ENCODE measurements at places on chromosomes 11 and 22. TPM values are rescaled to one million over a fixed set of nuclear protein-coding genes. Genes with fewer than 3 reads are reported as not detected.

NECTIN1 gene
- total RNA-seq = 6.8 TPM

ACRV1 gene
- total RNA-seq = not detected

CCDC81 gene
- total RNA-seq = 2.7 TPM

APOL3 gene
- total RNA-seq = 11.6 TPM

AP1B1 gene
- 95.5 TPM for total RNA-seq

SAA2 gene
- total RNA-seq = not detected

TPH1 gene
- 0.14 TPM for total RNA-seq

CSNK2A3 gene
- 2.0 TPM for total RNA-seq

SLC22A6 gene
- not detected for total RNA-seq

ESAM gene
- 0.22 TPM for total RNA-seq

RGL4 gene
- not detected for total RNA-seq

KIAA1671 gene
- total RNA-seq = 10.9 TPM

TMEM191C gene
- 0.88 TPM for total RNA-seq

CSRP3 gene
- not detected for total RNA-seq

TMA7B gene
- not detected for total RNA-seq

POU2AF1 gene
- not detected for total RNA-seq

GP1BB gene
- 2.1 TPM for total RNA-seq

NNMT gene
- 711 TPM for total RNA-seq

TIGD3 gene
- not detected for total RNA-seq

SNX32 gene
- total RNA-seq = not detected

ASRGL1 gene
- 0.88 TPM for total RNA-seq

DNAJB13 gene
- not detected for total RNA-seq

LRP4 gene
- total RNA-seq = 14.0 TPM

ARHGAP42 gene
- total RNA-seq = 17.3 TPM

NPTXR gene
- 2.4 TPM for total RNA-seq

CALCB gene
- not detected for total RNA-seq

RAB39A gene
- not detected for total RNA-seq

POU2AF3 gene
- 0.14 TPM for total RNA-seq

OR5T2 gene
- total RNA-seq = not detected

MYO7A gene
- 0.22 TPM for total RNA-seq

DNAJB7 gene
- not detected for total RNA-seq
